ENCODE measurements at places on chromosomes 5 and 9.

- DNase-seq: no peak
Measured at GRCh38 chr9:131053896-131054295, 42.4 kb upstream of the AIF1L start.

DNA sequence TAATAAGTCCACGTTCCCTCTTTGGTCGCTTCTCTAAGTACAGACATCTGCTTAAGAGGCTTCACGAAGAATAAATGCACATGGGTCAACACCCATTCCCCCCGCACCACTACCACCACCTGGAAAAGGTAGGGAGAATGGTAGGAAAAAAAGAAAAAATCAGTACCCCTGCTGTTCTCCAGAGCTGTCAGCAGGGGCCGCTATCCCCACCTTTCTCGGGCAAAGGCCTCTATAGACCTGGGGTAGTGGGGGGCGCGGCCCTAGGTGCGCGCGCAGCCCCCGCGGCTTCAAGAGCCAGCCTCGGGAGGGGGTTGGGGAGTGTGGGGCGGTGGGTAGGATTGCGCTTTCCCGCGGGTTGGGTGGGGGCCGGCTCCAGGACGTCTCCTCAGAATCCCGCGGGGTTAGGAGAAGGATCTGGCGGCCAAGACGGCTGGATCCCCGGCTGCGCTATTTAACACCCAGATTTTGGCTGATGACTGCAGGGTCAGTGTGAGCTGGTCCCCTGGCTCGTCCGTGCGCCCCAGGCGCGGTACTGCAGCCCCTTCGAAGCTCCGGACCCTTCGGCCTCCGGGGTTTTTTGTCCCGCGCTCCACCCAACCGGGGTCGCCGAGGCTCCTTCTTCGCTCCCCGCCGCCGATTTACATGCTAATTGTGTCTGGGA is 1.6 kb upstream of the SEMA6A start:
- no peak for DNase-seq

GRCh38 chr5:15386122-15386521 is 113.9 kb upstream of the FBXL7 start:
- DNase-seq: no peak

GRCh38 chr9:107177857-107178256 is 105.2 kb upstream of the RAD23B start:
- no peak for DNase-seq

- DNase-seq: no peak
Measured at GRCh38 chr9:136901516-136902258, 15.4 kb downstream of the TRAF2 start.

Data from NCI-H2107 (cell line).